ENCODE measurements at places on chromosomes 7 and 10.

GRCh38 chr7:121006711-121007315 is 18.3 kb downstream of the CPED1 start:
- DNase-seq: no peak

GRCh38 chr10:20147684-20148083 is 331.5 kb downstream of the PLXDC2 start:
- DNase-seq: no peak

DNA sequence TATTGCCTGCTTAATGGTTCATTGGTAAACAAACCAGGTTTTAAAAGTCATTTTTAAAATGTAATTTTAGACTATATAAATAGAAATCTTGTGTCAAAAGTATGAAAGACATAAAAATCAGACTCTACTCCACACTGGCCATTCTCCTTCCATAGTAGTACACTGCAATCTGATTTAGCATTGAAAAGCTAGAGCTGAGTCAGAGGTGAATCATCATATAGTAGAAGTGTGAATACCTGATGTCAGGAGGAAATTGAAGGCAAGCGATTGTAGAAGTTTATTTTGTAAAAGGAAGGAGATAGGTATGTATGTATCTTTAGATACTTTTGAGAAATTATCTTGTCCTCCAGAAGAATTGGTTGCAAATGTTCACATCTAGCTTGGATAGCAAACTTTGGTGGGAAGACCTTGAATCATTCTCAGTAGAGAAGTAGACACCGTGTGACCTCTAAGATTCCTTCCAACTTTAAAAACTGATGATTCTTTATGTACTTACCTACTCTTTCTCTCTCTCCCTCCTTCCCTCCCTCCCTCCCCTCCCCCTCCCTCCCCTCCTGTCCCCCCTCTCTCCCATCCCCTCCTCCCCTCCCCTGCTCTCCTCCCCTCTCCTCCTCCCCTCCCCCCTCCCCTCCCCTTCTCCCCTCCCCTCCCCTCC is 88.1 kb downstream of the BTAF1 start:
- DNase-seq: no peak

- no peak for DNase-seq
Observed at GRCh38 chr10:110323503-110323902, 18.8 kb upstream of the SMNDC1 start.

- no peak for DNase-seq
Observed at GRCh38 chr10:93032105-93032808, 28.3 kb upstream of the CYP26C1 start.

- no peak for DNase-seq
Observed at GRCh38 chr7:136698231-136698630, 170.2 kb upstream of the CHRM2 start.

- DNase-seq: peak; percentile 28
Observed at GRCh38 chr10:86940677-86941076, 16.7 kb downstream of the MMRN2 start.

DNA sequence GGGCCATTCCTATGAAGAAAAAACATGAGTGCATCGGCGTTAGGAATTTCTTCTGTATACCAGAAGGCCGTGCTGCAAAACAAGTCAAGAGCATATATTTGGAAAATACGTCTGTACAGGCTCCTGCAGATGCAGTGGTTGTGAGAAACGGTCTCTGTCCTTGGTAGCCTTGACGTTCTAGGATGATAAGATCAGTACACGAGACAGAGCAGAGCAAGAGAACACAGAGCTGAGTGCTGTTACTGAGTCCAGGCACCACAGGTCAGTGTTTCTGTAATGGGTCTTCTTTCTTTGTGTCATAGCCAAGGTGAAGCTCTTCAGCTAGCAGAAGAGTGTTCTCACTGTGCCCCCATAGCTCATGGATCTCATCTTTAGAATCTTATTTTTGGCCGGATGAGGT is 62.8 kb downstream of the WDR37 start:
- DNase-seq: no peak

GRCh38 chr10:32982293-32982709 is 24.3 kb upstream of the ITGB1 start:
- no peak for DNase-seq

- no peak for DNase-seq
Observed at GRCh38 chr10:16583382-16583781, 61.7 kb upstream of the C1QL3 start.
